ENCODE measurements at places on chromosomes 12 and 14.

- no peak for DNase-seq
These were observed 133.6 kb upstream of the SLC35F4 start for GRCh38 chr14:57999471-57999870.

GRCh38 chr12:72647139-72647538 lies 375.0 kb downstream of the TRHDE start:
- DNase-seq: no peak

DNA sequence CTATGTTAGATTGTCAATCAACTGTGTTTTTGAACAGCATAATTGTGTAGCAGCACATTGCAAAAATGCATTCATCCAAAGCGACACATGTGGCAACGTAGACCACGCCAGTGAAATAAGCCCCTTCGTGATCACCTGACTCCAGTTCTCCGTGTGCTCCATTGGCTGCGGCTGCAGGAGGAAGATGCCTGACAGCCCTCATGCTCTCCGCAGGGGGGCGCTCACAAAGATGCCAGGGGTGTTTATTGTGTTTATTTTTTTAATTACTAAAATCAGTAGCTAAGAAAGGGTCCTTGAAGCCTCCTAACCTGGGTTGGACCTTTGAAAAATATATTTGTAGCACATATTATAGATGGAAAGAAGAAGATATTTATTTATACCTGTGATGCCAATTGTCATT lies 116.3 kb downstream of the SLC15A4 start:
- no peak for DNase-seq

DNA sequence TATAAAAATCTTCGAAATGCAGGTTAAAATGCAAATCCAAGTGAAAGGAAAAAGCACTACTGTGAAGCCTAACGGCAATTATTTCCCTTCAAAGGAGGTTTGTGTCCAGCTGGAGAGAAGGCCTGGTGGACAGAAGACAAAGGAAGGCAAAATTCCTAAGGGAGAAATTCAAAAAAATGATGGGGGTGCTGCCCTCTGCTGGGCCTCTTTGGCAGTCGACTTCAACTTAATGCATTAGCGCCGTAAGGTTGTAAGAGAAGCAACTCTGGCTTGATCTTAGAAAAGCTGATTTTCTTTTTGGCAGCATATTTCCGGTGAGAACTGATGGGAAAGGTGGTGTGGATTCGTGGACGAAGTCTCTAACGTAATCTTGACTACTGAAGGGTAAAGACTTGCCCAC lies 34.3 kb upstream of the CHFR start:
- DNase-seq: no peak

DNA sequence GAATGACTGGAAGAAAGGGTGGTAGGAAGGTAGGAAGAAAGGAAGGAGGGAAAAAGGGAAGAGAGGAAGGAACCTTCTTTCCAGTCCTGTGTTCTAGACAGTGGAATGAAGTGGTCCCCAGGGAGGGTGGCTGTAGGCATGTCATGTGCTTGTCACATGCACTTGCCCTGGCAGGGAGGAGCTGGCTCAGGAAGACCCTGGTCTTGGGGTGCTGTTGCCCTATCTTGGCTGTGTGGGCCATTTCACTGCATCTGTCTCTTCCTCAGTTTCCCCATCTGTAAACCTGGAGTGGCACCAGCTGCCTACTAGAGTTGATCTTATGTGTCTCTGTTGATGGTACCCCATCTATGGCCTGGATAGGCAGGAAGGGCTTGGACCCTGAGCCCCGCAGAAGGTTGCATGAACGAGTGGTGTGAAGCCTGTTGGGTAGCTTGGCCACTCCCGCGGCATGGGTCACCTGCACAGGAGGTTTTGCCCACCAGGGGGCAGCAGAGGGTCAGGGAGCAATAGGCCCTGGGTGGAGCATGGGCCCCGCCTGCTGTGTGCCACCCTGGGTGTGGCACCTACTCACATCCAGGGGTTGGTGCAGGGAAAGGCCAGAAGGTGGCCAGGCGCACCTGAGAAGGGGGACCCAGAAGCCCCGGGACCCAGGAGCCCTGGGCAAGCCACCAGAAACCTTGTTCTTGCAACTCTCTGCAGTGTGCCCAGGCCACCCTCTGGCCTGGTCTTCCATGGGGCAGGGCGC lies 25.1 kb downstream of the MEG3 start:
- no peak for DNase-seq

DNA sequence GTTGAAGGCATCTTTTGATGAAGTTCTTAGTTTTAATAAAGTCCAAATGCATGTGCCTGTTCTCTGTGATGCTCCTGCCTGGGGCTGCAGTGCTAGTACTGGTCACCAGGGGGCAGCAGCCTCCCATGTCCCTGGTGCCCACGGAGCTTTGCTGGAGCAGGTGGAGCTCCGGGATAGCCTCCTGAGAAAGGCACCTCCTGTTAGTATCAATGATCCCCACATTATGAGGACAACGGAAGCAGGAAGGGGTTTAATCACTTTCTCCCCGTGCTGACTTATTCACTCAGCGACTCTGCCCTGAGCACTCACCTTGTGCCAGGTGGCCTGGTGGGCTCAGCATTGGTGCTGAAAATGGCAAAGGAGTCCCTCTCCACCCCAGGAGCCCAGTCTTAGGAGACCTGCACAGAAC lies 123.0 kb upstream of the PZP start:
- DNase-seq: no peak

DNA sequence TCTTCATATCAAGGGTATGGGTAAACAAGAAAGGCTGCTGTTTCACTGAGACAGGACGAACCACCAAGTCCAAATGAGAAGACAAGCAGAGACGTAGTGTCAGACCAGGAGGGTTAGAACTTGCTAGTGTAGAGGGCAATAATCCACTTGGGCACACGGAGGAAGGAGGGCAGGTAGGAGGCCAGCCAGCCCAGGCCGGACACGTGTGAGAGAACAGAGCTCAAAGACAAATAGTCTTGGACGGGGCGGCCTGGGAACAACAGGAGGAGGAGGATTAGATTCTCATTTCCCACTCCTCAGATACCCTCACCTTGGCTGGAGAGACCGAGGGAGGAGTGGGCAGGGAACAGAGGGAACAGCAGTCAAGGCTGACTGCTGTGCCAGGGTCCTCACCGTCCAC lies 8.8 kb downstream of the DHRS1 start:
- DNase-seq: no peak

- peak; percentile 21 for DNase-seq
These were observed 403.7 kb downstream of the SLC6A15 start for GRCh38 chr12:84508851-84509260.

DNA sequence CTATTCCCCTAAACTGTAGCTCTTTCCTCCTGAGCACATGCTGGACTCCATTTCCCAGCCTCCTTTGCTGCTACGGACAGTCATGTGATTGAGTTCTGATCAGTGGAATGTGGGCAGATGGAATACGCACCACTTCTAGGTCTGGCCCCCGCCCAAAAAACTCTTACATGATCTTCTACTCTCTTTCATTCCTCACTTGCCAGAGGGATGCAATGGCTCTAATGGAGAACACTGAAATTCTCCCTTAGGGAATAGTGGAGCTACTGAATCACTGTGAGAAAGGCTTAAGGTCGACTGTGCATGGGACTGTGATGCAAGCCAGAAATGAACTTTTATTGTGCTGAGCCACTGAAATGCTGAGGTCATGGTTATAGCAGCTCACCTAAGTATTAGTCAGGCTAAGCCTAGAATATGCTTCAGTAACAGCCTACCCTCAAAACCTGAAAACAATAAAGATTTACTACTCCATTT lies 13.0 kb upstream of the TMED2 start:
- no peak for DNase-seq

- no peak for DNase-seq
These were observed 284.9 kb downstream of the RAD51B start for GRCh38 chr14:68104518-68104917.

DNA sequence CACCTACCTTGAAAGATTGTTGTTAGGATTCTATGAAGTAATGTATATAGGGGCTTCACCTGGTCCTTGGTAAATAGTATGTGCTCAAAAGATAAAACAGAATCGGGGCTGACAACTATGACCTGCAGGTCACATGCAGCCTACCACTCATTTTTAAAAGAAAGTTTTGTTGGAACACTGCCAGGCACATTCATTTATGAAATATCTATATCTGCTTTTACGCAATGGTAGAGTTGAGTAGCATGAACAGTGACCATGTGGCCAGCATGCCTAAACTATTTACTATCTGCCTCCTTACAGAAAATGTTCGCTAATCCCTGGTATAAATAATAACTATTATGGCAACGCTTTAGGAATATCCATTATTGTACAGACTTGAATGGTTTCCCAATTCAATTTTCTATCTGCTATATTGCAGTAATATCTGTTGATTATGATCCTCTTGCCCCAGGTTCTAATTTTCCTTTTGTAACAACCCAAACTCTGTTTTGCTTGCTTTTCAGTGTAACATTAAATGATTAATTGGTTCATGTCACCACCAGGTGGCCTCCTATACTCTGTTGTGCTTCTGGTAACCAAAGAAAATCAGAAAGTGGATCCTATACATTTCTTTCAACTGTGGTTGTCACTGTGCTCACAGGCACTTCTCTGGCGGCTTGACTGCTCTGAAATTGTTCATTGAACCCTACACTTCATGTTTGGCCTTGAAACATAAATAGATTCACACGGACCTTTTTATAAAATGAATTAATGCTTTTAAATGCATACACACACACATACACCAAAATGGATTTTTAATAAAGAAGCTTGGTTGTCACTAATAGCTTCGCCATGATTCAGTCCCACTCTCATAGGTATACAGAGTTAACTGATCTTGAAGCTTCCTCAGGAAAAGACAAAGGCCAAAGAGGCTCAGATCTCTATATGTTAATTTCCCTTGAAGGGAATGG lies 227.7 kb upstream of the NPAS3 start:
- DNase-seq: peak; percentile 17

DNA sequence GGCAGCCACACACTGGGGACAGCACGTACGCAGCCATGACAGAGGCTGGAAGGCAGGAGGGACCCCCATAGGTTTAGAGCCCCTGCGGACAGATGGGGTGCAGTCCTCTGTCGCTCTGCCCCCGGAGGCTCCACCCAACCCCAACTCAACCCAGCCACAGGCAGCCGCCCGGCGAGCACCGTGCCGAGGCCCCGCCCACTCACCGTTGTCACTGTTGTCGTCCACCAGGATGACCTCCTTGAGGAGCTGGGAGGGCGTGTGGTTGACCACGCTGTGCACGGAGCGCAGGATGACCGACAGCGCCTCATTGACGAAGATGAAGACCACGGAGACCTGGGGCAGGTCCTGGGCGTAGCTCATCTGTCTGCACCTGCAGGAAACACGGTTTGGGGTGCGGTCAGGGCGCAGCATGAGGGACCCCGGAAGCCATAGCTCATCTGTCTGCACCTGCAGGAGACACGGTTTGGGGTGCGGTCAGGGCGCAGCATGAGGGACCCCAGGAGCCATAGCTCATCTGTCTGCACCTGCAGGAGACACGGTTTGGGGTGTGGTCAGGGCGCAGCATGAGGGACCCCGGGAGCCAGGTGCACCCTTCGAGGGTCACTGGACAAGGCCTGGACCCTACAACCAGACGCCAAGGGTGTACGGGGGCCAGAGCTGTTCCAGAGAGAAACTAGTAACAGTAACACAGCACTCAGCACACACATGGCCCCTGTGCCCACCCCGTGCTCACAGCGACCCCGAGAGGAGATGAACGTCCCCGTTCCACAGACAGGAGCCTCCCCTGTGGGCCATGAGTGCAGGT lies 66.9 kb downstream of the GALNT9 start:
- DNase-seq: no peak

DNA sequence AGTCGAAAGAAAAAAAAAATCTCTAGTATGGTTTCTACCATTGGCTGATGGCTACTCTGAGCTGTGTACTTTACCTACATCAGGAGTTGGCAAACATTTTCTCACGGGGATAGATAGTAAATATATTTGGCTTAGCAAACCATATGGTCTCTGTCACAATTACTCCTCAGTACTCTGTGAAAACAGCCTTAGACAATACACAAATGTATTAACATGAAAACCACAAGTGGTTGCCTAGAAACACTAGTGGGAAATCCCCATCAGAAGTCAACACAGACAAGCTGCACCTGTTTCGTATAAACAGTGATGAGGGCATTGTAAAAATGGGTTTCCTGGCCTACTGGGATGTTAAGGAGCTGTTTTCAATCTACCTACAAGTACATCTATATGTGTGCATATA lies 84.6 kb upstream of the NAV3 start:
- peak; percentile 80 for DNase-seq

GRCh38 chr12:94111302-94111701 lies 37.1 kb upstream of the PLXNC1 start:
- no peak for DNase-seq

DNA sequence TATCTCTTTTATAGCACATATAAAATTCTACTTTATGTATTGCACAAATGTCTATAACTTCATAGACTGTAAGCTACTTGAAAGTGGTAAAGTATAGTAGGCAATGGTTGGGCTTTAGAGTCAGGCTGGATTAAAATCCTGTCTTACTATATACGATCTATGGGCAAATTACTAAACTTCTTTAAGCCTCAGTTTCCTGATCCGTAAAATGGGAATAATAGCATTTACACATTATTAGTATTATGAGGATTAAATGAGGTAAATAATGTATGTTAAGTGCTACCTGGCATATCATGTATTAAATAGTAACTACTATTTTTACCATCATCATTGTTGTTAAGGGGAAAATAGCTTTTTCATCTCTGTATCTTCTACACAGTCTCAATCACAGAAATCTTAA lies 14.4 kb downstream of the POLE2 start:
- DNase-seq: no peak

- no peak for DNase-seq
These were observed 39.9 kb upstream of the MDGA2 start for GRCh38 chr14:47715330-47715729.

- DNase-seq: no peak
These were observed 112.3 kb upstream of the BCL2L14 start for GRCh38 chr12:11958221-11959091.

- DNase-seq: no peak
These were observed 70.6 kb downstream of the RIN3 start for GRCh38 chr14:92584220-92584619.

GRCh38 chr12:117119592-117120198 lies 20.5 kb upstream of the TESC start:
- DNase-seq: peak; percentile 48

- no peak for DNase-seq
These were observed 14.0 kb downstream of the TMEM30B start for GRCh38 chr14:61266891-61267740.

DNA sequence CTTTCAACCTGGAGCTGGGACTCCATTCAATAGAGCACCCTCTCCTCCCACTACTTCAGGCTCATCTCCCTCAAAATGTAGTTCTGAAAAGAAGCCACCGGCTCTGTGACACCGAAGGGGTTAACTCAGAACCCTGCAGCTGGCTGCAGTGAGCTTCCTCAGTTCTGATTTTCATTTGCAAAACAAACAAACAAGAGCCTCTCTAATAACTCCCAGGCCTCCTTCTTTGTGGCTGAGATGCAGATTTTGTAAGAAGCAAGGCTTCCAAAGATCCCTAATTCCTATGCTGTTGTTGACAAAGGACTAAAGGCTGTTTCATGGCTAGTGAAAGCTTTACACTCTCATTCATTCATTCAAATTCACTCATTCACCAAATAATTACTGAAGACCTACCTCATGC lies 333.4 kb upstream of the TBX3 start:
- DNase-seq: no peak

GRCh38 chr12:256225-256624 lies 6.4 kb downstream of the SLC6A13 start:
- DNase-seq: no peak

- DNase-seq: peak; percentile 30
These were observed 79.6 kb downstream of the EXOC5 start for GRCh38 chr14:57189070-57189469.

- no peak for DNase-seq
These were observed 13.1 kb downstream of the KRT71 start for GRCh38 chr12:52539821-52540173.

Data from NCI-H510A (cell line).